ENCODE measurements at places on chromosomes 4 and X.

GRCh38 chr4:112038861-112039260, 106.4 kb upstream of the FAM241A start:
- no peak for DNase-seq

DNA sequence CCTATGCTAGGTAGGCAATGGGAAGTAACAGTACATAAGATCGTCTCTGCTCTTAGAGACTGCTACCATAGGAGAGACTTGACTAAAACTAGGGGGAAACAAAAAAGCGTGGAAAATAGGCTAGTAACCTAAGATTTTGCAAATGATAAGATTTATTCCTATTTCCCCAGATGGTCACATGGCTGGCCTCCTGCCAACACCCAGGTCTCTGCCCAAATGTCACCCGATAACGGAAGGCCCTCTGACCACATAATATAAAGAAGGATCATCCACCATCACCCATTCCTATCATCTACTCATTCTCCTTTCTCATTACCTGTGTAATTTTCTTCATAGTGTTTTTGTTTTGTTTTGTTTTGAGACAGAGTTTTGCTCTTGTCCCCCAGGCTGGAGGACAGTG, 4.7 kb downstream of the LAMP2 start:
- DNase-seq, result no peak

GRCh38 chr4:12633053-12633651, 851.0 kb downstream of the RAB28 start:
- DNase-seq, result peak; percentile 56

DNA sequence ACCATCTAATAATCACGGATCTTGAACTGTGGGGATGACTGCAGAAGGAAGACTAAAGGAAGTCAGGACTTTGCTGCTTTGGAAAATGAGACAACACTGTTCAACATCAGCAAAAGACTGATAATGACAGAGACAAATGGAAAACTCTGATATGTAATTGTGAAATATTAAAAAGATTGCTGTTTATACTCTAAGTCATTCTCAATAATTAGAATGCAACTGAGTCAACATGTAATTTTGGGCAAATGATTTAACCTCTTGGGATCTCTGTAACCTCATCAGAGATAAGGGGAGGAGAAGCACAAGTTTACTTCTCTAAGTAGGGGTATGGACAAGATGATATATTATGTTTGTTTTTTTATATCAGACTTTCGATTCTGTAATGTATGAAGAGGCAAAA, 121.9 kb downstream of the GASK1B start:
- DNase-seq, result no peak

DNA sequence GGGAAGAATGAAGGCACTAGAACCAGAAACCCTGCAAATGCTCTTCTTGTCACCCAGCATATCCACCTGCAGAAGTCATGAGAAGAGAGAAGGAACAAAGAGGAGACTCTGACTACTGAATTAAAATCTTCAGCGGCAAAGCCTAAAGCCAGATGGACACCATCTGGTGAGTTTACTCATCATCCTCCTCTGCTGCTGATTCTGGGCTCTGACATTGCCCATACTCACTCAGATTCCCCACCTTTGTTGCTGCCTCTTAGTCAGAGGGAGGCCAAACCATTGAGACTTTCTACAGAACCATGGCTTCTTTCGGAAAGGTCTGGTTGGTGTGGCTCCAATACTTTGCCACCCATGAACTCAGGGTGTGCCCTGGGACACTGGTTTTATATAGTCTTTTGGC, 181.7 kb downstream of the AR start:
- DNase-seq, result no peak

DNA sequence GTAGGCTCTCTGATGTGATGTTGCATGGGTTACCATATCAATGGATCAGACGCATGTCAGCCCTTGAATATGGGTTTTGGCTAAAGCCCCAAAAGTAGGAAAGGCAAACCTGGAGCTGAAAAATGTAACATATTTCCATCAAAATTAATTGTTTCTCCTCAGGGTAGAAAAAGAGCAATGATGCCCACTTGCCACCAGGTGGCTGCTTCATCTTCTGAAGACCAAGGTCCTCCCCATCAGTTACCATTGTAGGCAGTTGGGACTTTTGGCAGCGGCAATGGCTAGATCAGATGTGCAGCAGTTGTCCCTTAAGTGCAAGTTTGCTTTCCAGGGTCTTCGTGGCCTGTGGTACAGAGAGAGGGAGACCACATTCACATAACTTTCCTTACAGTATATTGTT, 118.2 kb downstream of the NAF1 start:
- no peak for DNase-seq

DNA sequence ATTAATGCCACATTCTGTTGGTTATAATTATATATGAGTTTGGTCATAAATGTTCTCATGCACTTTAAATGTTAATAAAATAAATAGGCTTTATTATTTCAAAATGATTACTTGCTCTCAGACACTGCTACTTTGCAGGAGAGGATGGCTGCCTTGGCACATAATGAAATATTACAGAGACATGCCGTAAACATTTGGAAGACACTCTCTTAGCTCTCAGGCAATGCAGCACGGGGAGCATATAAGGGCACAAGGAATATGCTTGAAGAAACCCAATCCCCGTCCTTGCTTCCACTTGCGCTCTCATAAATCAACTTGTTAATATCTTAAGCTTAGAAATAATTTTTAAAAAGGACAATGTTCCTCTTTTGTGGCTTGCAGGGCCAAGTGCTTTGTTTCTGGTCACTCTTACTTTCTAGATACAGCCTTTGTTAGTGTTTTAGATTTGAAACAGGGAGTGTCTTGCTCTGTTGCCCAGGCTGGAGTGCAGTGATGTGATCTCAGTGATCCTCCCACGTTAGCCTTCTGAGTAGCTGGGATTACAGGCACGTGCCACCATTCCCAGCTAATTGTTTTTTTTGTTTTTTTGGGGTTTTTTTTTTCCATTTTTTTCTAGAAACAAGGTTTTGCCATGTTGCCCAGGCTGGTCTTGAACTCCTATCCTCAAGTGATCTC, 445.0 kb downstream of the SPRY1 start:
- DNase-seq, result no peak

GRCh38 chr4:113756005-113756410, 5.5 kb downstream of the CAMK2D start:
- no peak for DNase-seq

- no peak for DNase-seq
Observed at GRCh38 chr4:87521757-87522374, 7.3 kb downstream of the SPARCL1 start.

- DNase-seq, result no peak
Observed at GRCh38 chr4:129974730-129975129, 878.8 kb downstream of the C4orf33 start.

- DNase-seq, result no peak
Observed at GRCh38 chr4:53931461-53931961, 132.9 kb downstream of the CHIC2 start.

GRCh38 chrX:102934624-102935023, 2.4 kb upstream of the RAB40AL start:
- DNase-seq, result no peak

- no peak for DNase-seq
Observed at GRCh38 chr4:90028460-90028859, 98.7 kb upstream of the CCSER1 start.

DNA sequence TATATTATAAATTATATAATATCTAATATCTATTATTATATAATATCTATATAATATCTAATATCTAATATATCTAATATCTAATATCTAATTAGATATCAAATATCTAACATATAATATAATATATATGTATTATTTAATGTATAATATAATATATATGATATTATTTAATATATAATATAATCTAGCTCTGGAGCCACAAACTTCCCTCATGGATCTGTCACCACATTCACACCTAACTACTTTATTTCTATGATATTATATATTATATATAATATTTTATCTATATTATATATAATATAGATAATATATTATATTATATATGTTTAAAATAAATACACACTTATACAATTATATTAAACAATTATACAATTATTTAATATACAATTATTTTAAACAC, 667.5 kb downstream of the KCTD8 start:
- no peak for DNase-seq

DNA sequence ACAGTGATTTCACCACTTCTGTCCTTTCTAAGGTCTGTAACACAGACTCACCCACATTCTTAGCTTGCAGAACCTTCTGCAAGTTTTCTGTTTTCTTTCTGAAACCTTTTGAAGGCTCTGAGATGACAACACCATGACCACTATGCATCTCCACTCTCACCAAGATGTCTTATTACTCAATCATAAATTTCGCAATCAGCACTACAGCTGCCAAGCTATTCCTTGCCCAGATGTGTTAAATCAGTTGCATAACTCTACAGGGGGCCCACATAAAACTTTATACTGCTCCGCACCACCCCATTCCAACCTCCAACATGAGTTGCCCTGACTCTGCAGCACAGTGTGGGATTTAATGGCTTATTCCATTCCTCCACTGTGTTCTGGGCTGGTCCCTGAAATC, 229.9 kb downstream of the COL25A1 start:
- no peak for DNase-seq

DNA sequence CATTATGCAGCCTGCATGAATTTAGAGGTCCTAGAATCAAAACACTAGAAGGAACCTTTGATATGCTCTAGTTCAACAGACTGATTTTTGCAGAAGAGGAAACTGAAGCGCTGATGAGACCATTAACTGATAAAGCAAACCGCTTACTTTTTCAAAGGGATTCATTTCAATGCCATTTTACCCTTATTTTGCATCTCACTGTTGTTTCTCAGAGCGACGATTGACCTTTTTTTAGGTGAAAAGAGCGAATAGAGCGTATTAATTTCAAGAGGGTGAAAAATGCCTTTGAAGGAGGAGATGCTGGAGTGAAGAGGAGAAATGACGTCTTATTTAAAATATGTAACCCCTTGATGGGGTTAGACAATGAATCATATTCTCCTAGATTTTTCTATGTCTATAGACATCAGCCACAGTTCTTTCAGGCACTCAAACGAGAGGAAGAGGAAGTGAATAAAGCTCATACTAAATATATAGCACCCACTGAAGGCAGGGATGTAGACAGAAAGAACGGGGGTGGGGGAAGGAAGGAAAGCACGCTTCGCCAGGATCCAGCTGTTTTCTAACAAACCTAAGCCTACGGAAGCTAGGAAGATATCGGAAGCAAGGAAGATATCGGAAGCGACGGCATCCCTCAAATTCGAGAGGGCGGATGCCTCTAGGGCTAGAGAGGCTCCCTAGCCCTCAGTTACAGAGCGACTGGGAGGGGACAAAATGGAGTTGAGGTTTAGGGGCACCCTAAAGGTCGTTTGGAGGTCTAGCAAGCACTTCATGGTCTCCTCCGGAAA, 848 bp downstream of the ACSL4 start:
- no peak for DNase-seq

- DNase-seq, result no peak
Observed at GRCh38 chrX:56343219-56343618, 111.1 kb downstream of the KLF8 start.

DNA sequence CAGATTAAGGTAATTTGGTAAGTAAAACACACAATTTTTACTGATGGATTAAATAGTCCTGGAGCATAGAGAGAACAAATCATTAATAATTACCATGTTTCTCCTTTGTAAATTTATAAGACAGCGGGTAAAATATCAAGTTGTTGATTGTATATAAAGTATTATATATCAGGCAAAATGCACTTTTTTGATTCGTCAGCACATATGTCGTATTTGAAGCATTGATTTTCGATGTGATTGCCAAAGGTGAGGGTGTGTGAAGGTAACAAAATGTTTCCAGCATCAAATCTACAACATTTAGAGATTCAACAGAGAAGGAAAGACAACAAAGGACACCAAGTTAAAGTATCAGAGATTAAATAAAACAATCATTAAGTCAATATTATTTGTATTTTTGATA, 1437.8 kb upstream of the ADGRL3 start:
- DNase-seq, result no peak

DNA sequence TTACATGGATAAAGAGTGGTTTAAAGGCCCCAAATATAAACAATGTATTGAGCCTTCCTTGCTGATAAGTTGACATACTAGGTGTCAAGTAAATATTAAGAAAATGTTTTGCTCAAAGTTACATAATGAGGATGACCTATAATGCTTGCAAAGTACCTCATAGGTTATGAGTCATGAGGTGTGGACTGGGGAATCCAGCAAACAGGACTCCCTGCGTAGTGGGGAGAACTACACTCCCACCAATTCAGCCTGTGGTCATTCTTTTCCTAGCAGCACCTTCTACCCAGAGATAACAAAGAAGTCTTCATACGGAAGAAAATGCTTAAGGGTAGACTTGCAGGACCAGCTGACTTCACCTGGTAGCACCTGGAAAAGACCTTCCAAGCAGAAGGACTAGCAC, 418.9 kb upstream of the CPEB2 start:
- no peak for DNase-seq

GRCh38 chrX:45070116-45071007, 130.3 kb downstream of the DIPK2B start:
- no peak for DNase-seq

DNA sequence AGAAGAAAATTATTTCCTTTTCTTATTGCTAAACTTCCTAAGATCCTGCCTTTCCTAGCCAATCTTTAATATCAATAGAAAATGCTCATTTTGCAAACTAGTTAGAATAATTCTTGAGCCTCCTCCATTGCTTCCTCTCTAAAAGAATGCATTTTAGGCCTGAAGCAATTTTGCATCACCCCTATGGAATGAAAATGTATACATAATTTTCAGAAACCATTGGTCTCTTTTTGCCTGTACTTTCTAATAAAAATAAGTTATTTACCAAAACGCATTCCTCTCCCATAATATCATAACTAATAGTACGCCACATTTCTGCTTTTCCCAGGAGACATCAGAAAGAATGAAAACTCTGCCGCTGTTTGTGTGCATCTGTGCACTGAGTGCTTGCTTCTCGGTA, 1.7 kb downstream of the MUC7 start:
- DNase-seq, result no peak

GRCh38 chr4:40307627-40308497, 27.3 kb upstream of the CHRNA9 start:
- DNase-seq, result no peak

GRCh38 chrX:72107320-72107719, 24.4 kb downstream of the RTL5 start:
- no peak for DNase-seq

DNA sequence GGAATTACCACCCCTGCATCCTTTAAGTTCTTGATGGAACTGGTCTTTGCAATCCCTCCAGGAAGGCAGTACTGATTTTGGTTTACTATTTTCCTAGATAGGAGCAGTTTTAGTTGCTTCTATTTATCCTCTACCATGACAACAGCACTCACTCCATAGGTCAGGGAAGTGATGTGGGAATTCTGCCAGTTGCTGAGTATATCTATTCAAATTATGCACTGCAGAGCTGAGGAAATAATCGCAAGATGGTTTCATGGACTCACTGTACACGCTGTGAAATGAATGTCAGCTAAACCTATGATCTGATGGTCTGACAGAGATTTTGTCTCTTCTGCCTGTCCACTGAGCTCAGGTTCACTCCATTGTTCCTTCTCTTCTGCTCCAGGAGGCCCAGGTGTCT, 135.8 kb downstream of the FAAH2 start:
- no peak for DNase-seq

GRCh38 chr4:32145987-32146386, 1425.8 kb downstream of the PCDH7 start:
- no peak for DNase-seq

DNA sequence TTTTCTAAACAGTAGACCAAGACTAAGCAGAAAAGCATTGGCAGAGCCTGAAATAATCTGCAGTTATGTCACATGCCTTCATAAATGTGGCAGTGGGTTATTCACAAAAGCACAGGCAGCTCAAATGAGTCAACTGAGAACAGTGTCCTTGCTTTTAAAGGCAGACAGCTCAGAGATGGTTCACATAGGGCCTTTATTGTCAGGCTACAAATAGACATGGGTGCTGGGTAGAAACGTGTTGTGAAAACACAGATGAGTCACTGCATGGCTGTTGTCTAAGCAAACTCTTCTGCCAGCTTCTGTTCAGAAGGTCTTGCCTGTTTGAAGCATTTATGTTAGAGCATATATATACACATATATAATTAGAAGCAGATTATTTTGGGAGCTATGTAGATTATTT, 118.0 kb downstream of the SLC4A4 start:
- no peak for DNase-seq

Measured in KG1 (cell line).